ENCODE measurements at places on chromosomes 16 and 17.

- DNase-seq, result no peak
Observed at GRCh38 chr16:69411064-69411985, 13.1 kb upstream of the CYB5B start.

DNA sequence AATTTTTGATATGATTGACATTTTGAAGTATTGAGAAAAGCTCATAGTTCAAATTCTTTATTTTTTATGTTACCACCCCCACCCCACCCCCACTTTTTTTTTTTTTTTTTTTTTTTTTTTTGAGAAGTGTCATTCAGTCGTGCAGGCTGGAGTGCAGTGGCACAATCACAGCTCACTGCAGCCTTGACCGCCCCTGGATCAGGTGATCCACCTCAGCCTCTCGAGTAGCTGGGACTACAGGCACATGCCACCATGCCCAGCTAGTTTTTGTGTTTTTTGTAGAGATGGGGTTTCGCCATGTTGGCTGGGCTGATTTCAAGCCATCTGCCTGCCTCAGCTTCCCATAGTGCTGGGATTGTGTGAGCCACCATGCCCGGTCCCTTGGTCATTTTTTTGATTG is 7.4 kb downstream of the TAF15 start:
- DNase-seq, result no peak

GRCh38 chr17:231191-231965 is 49.9 kb upstream of the DOC2B start:
- DNase-seq, result no peak

DNA sequence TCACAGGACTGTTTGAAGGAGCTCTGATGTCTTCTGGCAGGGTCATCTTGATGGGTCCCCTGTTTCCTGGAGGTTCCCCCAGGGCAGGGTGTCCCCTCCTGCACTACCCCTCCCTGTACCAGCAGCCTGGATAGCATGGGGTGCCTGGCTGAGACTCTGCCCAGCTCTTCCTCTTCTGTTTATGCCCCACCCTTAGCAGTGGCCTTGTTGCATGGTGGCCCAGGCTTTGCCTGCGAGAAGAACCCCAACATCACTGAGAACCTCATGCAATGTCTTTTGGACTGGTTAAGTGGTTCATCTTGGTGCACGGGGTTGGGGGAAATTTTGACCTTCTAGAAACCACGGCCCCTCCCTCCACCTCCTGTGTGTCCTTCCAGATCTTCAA is 121.8 kb downstream of the IRX3 start:
- DNase-seq, result no peak

DNA sequence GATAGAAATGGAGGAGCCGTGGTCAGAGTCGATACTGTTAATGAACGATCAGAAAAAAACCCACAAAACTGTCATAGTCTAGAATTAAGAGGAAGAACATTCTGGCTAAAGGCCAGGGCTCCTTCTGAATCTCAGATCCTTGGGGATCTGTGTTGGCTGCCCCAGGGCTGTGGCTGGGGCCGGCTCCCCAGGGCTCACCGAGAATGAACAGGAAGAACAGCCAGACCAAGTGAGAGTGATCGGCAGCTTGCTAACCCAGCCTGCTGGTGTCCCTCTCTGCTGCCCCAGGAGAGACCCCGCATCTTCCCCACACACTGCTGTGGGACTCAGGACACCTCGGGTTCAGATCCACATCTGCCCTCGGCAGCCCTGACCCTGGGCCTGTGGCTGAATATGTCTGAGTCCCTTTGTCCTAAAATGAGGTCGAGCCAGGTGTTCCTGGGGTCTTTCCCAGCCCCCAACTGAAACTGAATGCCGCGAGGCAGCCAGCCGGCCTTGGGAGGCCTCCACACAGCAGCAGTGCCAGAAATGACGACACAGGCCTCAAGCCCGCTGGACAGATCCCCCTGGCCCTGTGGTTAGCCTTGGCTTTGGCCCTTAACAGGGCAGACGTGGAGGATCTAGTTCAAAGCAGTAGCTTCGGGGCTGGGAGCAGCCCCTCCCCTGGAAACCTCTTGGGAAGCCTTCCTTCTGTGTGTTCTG is 23.9 kb upstream of the CLEC18A start:
- no peak for DNase-seq

Measured in activated T-cell treated with anti-CD3 and anti-CD28 coated beads for 4 hours (primary cell).